Right lobe of liver (tissue), 6 donors: ENCODE measurements at places on chromosomes 12 and 14.
A peak's percentile ranks its signal among the peaks of the same experiment; 100 is the strongest.

DNA sequence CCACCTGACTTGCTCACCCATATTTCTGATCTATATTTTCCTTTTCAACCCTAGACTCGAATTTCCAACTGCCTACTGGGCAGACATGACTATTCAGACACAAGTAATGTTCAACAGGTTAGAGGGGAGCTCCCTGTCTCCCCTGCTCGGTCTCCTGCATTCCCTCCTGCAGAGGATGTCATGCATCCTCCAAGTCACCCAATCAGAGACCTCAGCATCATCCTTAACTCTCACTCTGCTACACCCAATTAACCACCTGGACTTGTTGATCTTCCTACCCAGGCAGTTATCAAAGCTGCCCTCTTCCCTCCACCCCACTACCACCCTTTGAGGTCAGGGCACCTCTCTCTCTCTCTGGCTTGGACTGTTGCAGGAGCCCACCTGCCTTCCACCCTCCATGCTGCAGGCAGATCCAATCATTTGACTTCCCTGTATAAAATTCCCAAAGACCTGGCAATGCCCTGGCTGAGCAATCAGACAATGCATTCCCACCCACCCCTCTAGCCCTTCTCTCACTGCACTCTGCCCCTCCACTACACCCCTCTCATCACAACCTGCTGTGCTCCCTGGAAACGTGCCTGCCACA lies 10.9 kb downstream of the FAIM2 start:
- DNase-seq, result no peak

DNA sequence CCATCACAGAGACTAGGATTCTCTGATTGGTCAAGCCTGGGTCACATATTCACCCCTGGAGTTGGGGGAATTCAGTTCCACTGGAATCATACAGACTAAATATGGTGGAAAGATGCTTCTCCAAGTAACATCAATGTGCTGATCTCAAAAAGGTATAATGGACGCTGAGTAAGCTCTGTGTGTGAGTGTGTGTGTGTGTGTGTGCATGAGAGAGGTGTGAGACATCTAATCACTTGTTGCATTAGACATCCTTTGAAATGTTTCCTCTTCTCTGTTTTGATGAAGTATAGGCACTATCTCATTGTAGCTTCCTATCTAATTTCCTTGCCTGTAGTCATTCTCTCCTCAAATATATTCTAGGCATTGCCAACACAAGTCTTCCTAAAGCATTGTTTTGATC lies 5.0 kb upstream of the RAB3IP start:
- DNase-seq, result no peak

GRCh38 chr14:105313381-105314286 lies 914 bp upstream of the PACS2 start:
- no peak for DNase-seq

DNA sequence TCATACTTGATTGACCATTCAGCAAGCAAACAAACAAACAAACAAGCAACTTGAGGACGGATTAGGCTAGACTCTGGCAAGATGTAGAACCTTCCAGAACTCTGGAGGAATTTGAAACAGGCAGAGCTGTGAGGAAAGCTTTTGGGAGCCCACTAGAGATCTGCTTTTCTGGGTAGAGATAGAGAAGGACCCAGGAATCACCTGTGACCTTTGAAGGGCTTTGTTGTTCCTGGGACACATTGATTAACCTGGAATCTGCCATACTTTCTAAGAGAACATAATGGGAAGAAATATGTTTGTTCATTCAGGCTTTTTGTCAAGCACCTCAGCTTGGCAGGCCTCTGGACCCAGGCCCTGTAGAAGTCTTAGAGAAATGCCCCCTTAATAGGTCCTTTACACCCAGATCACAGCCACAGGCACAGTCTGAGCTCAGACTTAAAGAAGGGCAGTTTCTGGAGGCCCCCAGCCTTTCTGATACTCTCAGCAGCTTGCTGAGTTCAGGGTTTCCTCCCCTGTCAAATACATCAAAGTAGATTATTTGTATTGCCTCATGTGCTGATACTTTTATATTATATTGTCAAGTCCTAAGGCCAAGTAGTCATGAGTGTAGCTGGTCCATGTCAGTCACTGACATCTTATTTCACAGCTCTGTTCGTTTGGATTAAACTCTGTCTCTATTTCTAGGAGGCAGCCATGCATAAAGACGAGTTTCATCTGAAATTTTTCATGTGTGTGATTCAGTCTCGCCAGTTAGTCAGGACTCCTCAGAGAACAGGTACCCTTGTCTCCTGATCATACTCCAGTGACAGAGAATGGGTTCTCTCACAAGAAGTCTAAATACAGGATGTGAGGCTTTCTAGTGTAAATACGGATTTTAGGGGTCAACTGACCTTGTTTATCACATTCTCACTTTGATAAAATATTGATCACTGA lies 1.1 kb upstream of the SENP1 start:
- DNase-seq, result no peak

DNA sequence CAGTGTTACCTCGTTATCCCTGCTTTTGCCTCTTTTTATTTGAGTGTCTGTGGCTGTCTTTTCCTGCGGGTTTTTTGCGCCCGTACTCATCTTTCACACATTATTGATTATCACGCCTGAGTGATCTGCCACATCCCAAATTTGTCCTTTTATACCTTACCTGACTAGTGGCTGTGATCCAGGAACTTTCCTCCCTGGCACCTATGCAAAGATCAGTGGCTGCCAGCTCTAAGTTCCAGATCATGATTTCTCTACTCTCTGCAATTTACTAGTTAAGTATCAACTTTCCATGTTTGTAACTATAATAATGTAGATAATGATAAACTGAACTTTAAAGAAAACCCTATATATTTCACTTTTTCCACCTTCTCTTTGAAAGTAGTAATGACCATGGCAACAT lies 36.9 kb downstream of the PLEKHA5 start:
- DNase-seq, result peak; percentile 78

DNA sequence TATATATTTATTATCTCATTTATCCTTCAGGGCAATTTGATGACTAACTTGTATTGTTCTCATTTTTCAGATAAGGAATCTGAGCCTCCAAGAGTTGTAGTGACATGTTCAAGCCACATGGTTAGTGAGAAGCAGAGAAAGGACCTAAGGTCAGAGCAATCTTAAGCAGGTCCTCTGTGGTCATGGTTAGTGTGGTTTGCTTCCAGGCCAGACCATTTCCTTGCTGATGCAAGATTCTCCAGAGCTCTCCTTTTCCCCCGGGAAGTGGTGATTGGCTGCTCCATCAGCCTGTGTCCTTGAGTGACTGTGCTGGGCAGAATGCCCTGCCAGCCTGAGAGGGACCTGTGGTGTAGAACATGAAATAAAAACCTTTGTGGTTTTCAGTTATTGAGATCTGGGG lies 141.3 kb downstream of the KTN1 start:
- no peak for DNase-seq

- no peak for DNase-seq
Measured at GRCh38 chr14:50773632-50774541, 57.1 kb downstream of the NIN start.

GRCh38 chr12:55724226-55724939 lies 4.2 kb downstream of the RDH5 start:
- peak; percentile 69 for DNase-seq

DNA sequence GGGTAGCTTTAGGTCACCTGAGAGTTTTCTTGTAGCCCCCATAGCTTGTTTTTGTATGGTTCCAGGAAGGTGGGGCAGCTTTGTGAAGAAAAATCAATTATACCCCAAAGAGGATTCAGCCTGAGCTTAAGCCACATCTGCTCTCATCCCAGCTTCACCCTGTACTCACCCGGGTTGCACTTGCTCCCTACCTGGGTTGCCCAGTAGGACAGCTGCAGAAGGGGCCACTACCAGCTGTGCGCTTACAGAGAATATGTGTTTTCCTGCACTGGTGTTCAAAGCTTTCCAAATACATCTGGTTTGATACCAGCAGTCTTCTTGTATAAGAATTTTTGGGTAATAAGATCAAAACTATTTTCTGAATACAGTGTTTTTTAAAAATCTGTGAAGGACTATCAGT lies 3.0 kb upstream of the SLC38A1 start:
- DNase-seq, result no peak

DNA sequence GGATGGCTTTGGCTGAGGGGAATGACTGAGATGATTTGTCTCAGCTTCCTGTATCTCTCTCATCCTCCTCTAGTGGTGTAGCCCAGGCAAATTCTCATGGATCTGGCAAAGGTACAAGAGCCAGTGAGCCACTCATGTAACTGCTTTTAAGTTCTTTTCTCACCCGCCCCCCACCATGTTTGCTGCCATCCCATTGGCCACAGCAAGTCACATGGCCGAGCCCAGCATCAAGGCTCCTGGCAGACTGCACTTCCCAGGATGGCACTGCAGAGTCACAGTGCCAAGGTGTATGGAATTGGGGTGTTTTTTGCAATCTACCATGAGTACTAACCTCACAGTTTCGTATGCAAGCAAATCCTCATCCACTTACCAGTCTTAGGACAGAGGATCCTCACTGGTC lies 50.9 kb downstream of the CHST11 start:
- DNase-seq, result no peak
